ENCODE measurements at places on chromosomes 11 and 22. TPM values are rescaled to one million over a fixed set of nuclear protein-coding genes. Genes with fewer than 3 reads are reported as not detected.

GRCh38 chr22:26444777-26445176, 15.7 kb downstream of the ASPHD2 start:
- no peak for DNase-seq

DNA sequence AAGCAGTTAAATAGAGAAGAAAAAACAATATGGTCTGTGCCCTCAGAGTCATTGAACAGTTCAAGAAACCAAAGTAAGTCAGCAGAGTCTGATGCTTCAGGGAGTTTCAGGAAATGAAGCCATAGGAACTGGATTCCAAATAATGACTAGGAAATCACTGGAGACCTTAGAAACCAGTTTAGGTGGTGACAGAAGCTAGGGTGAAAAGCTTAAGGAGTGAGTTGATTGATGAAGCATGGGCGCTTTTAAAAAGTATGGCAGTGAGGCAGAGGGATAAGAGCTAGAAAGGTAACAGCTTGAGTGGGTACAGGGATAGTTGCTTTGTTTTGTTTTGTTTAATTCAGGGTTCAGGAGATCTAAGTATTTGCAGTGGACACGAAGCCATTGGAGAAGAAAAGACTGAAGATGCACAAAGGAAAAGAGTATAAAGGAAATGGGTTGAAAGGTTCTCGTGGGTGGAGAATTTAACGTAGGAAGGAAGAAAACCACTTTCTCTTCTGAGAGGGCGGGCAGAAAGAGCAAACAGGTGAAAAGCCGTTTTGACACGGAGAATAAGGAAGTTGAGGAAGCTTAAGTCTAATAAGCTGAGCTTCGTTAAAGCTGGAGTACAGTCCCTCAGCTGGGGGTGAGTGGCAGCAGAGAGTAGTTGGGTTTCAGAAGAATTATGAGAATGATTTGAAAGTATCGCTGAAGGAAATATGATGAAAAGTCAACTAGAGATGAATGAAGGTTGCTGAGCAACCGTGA, 14.8 kb downstream of the SGSM3 start:
- DNase-seq: no peak

The COPB1 gene
- 95.9 TPM for total RNA-seq

- no peak for DNase-seq
Observed at GRCh38 chr11:115503083-115503885, 931 bp downstream of the CADM1 start.

The TRIM5 gene
- total RNA-seq: 5.9 TPM

DNA sequence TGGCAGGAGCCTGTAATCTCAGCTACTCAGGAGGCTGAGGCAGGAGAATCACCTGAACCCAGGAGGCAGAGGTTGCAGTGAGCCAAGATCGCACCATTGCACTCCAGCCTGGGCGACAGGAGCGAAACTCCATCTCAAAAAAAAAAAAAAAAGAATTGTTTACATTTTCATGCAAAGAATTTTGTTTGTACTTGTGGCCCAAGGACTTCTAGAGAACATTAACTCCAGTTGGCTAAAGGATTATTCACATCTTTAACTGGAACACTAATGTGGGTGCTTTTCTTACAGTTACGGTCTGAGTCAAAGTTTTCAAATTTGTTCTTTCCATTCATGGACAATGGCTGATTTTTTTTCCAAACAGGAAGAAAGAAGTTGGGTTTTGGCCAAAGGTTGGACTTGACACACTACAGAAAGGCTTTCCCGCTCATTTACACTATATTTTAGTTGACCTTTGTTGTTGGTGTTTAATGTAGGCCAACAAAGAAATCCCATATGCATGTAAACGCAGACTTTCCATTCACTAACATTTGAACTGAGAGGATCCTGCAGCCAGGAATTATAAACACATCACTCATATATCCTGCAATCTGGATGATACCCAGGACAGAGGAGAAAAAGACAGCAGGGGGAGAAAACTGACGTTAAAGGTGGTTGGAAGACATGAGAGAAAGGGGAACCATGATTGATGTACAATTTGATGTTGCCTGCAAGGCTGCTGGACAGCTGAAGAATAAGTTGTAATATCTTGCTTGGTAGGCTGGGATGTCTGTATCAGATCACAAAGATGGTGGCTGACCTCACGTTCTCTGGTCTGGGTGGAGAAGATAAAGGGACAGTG, 13.1 kb downstream of the POU2AF1 start:
- no peak for DNase-seq

DNA sequence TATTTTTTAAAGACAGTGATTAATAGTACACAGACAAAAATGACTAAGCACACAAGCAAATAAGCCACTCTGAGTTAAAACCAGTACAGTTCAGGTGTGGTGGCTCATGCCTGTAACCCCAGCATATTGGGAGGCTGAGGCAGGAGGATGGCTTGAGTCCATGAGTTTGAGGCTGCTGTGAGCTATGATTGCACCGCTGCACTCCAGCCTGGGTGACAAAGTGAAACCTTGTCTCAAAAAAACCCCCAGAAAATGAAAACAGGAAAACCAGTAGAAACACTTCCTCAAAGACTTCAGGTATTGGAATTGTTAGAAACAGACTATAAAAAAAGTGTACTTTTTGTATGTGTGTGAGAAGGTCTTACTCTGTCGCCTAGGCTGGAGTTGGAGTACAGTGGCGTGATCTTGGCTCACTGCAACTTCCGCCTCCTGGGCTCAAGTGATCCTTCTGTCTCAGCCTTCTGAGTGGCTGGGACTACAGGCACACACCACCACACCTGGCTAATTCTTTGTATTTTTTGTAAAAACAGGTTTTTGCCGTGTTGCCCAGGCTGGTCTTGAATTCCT, 33.0 kb downstream of the PPP6R2 start:
- no peak for DNase-seq

DNA sequence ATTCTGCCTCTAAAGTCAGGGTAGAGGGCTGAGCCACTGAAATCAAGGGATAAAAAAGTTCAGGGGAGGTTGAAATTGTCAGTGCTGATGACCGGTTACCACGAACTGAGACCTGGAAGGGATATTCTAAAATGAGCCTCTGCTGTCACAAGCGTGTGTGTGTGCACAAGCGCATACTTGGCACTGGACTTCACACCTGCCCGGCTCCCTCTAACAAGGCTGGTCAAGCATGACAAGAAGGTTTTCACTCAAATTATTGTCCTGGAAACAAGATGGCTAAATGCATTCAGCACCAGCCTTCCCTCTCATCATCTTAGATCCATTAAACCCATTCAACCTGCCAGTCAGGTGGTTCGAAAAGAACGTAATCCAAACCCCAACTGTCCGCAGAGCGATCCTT, 54.8 kb upstream of the CECR2 start:
- no peak for DNase-seq

DNA sequence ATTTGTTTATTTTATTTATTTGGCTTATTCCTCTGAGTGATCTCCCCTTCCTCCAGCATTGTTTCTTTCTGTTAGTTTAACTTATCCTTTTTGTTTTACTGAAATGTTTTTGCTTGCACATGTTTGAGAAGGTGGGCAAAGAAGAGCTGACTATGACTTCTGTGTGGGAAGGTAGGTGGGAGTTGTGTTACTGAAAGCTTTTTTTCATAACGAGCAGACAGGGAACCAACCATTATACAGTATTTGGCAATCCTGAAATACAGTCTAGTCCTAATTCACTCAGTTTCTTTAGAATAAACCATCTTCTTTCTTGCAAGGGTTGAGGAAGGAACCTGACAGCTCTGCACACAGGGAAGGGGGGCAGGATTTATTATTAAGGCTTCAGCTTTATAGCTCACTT, 37.0 kb upstream of the PAK1 start:
- DNase-seq: no peak

GRCh38 chr11:16096336-16096735, 260.0 kb downstream of the SOX6 start:
- no peak for DNase-seq

The ZFP91 gene
- total RNA-seq: 46.5 TPM

DNA sequence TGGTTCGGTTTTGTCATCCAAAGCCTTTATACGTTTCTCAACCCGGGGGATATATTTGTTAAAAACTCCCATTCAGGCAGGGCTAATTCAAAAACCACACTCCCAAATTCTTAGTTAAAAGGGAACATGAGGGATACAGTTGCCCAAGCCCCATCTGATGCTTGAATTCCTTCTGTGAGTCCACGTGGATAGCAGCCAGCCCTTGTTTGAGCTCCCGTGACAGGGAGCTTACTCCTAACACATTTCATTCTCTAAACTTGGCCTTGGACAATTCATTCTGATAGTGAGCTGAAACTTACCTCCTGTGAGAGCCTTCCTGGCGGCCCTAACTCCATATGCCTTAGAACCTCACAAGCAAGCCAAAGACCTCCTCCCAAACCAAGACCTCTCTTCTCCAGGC, 357.5 kb downstream of the TENM4 start:
- no peak for DNase-seq

GRCh38 chr11:73099512-73100266, 42.4 kb downstream of the FCHSD2 start:
- DNase-seq: no peak

GRCh38 chr11:64850979-64851567, 6.6 kb upstream of the CDC42BPG start:
- DNase-seq: no peak

The PRMT3 gene
- total RNA-seq: 11.8 TPM

DNA sequence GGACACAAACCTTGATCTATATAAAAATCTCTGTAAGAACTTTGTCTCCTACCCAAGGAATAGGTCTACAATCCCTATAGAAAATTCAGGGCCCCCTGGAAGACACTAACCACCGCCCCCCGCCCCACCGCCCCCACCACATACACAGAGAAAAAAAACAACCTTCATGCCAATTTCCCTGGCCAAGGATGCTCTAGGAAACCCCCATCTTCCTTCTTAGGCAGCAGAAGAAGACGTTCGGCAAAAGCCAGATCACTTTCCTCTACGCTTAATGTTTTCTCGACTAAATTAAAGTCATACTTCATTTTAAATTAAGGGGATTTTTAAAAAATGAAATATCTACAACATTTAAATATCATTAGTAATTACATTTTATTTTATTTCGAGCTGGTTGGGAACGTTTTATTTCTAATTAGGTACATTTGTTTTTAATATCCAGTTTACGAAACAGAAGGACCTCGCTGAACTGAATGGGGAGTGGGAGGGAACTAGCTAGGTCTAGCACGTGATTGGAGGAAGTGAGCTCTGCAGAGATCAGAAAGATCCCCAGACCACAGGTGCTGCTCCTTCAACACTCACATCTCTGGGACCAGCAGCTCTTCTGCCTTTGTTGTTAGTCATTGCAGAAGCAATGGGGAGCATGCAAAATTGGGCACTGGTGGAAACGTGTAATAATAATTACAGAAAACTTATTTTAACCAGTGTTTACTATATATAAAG, 472.3 kb downstream of the MN1 start:
- DNase-seq: no peak

DNA sequence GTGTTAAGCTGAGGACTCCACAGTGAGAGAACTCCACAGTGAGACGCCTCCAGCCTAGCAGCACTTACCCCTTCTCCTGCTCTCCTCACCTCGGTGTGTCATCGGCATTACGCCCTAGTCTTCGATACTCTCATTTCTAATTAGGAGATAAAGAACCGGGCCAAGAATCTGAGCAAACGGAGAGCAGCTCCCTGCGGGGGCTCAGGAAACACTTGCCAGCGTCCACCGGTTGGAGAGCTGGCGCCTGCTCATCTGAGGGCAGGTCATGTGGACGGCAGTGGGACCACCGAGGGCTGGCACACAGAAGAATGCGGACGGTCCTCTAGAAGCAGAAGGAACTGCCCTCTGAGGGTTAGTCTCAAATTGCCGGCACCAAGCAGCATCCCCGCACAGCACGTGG, 13.0 kb downstream of the CERK start:
- no peak for DNase-seq

DNA sequence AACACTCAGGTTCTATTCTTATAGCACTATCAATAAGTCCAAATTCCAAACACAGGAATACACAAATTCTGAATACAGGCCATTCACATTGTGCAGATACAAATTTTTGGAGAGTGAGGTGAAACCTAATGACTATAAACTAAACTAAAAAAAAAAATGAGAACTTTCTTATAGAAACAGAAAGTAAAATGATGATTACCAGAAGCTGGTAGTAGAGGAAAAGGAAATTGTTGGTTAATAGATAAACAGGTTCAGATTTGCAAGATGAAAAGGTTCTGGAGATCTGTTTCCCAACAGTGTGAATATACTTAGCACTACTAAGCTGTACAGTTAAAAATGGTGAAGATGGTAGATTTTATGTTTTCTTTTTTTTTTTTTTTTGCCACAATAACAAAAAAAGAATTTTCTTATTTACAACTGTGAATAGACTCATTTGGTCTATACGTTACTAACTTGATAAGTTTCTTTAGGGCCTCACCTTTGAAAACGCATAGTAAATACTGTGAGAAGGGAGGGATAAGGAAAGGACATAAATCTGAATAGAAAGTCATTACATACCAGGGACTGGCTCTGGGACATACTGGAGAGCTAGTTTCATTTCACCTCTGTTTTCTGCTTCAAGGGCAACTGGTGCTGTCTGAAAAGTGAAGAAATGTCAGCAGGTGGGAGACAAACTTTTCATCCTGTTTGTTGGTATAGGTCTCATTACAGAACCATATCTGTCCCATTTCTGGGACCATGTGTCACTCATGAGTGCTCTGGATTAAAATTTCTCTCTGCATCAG, 14.2 kb upstream of the CCDC89 start:
- peak; percentile 11 for DNase-seq

DNA sequence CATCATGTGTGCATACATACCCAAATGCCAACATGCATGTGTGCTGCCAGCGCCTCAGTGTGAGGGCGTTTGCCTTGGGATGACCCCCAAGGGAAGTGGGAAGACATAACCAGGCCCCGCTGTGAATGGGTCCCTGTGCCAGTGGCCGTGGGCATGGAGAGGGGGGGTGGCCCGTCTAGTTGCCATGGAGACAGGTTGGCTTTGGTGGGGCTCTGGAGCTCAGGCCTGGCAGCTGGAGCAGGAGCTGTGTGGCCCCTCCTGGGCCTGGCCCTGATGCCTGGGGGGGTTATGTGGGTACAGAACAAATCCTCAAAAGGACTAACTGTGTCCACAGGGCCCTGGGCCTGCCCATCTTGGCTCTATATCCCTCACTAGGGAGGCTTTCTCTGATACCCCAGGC, 8.0 kb downstream of the SYT7 start:
- no peak for DNase-seq

DNA sequence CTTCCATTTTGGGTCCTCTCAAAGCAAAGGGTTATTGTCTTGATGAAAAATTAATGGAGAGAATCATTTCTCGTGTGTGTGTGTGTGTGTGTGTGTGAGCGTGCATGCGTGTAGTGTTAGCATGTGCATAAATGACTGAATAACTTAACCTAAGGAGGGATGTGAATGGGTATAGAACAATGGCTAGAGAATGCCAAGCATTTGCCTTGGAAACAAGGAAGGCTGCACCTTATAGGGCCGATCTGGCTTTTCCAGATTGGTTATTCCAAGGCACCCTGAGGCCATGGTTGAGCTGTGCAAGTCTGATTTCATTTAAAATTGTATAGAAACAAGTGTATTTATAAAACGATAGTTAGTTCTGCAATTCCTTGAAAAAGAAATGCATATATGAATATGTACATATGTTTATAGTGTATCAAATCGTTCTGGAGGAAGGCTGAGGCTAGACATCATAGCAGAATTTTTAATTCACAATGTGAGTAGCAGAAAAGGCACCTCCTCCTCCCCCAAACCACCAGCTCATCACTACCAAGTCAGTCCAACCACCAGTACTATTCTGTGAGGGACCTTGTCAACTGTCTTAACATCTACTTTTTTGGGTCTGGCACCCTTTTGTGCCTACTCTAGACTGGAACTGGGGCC, 322.7 kb upstream of the ISX start:
- DNase-seq: no peak

All from CD4-positive, alpha-beta T cell (primary cell).